ENCODE measurements at places on chromosomes 13 and 19.

GRCh38 chr19:45938733-45939319 lies 24.2 kb upstream of the NANOS2 start:
- no peak for DNase-seq

GRCh38 chr13:32538143-32538620 lies 413 bp downstream of the N4BP2L2 start:
- no peak for DNase-seq

- DNase-seq = no peak
Observed at GRCh38 chr13:95083758-95084157, 217.5 kb downstream of the ABCC4 start.

DNA sequence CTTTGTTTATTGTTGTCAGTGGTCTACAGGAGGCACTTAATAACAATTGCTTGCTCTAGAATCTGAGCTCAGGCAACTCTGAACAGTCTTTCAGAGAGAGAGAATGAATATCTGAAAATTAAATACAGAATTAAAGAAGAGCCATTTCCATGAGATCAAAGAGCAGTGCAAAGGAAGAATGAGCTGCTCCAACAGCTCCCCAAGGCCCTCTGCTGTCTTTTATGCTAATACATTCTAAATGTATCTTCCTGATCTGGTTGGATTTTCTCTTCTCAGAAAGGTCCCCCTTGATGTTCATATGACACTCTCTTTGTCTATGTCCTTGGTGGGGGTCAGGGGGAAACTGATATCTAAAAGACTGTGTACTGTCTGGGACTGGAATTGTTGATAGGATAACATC lies 1029.6 kb downstream of the PCDH9 start:
- no peak for DNase-seq

- DNase-seq = no peak
Observed at GRCh38 chr13:113475911-113476310, 14.6 kb downstream of the DCUN1D2 start.

DNA sequence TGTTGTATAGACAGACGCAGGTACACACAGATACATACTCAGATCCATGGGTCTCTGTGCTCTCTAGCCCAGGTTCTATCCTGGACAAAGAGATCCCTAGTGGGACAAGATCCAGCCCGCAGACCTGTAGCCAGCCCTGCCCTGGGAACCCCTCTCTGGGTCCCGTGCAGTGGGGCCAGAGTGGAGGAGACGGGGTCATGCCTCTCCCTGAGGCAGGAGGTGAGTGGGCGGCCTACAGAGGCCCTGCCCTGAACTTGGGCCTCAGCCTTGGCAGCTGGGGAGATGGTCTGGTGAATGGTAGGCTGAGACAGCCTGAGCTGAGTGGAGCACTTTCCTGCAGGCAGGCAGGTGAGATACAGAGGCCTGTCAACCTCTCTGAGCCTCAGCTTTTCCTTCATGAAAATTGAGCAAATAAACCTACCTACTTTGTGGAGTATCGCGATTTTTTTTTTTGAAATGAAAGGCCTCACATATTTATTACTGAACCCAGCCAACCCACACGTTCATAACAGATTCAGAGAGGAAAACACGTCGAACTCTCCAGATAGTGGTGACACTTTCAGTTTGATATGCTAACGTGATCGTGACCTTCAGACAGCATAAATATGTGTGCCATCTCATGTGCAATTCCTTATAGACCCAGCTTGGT lies 3.4 kb upstream of the JUND start:
- DNase-seq = no peak
